Epithelial cell of proximal tubule (primary cell): ENCODE measurements at places on chromosomes 7 and 10.

DNA sequence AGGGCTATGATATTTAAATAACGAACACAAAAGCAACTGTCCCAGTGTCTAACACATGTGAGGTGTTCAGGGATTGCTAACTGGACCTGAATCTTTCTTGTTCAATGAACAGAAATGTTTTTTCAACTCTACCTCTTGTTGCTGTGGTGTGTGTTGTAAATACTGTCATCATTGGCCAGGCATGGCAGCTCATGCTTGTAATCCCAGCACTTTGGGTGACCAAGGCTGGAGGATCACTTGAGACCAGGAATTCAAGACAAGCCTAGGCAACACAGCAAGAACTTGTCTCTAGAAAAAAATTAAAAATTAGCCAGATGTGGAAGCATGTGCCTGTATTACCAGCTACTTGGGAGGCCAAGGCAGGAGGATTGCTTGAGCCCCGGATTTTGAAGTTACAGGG, 1250.9 kb downstream of the TYW1 start:
- DNase-seq = peak; percentile 44

DNA sequence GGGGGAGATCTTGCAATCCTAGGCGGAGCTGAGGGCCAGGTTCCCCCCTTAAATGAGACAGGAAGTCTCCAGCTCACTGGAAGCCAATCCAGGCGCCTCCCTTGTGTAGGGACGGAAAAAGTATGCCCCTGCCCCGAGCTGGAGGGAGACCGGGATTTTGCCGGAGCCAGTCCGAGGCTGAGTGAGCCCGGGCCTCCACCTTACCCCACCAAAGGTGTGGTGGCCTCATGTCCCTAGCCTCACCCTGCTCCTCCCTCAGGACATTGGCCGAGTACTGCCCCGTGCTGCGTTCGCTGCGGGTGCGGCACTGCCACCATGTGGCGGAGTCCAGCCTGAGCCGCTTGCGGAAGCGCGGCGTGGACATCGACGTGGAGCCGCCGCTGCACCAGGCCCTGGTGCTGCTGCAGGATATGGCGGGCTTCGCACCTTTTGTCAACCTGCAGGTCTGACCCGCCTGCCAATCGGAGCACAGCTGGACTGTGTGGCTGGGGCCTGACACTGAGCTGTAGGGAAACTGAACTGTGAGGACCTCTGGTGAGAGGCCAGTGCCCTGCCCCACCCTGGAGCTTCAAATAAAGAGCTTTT, 2.0 kb downstream of the FBXL15 start:
- DNase-seq = no peak

DNA sequence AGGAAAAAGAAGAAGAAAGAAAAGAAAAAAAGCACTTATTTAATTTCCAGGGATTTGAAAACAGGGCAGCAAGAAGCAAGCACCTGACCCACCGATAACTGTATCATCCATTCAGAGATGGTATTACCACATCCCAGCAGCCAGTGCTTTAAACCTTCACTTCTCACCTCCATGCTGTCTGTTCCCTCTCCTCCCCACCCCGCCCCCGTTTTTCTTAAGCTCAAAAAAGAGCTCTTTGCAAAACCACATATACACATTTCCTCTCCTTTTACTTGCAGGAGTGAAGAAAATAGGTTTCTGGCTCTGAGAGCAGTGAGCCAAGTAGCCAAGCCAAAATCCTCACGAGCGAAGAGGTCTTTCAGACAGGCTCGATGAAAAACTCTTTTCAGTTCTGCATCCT, 2.2 kb downstream of the STOX1 start:
- DNase-seq = no peak

DNA sequence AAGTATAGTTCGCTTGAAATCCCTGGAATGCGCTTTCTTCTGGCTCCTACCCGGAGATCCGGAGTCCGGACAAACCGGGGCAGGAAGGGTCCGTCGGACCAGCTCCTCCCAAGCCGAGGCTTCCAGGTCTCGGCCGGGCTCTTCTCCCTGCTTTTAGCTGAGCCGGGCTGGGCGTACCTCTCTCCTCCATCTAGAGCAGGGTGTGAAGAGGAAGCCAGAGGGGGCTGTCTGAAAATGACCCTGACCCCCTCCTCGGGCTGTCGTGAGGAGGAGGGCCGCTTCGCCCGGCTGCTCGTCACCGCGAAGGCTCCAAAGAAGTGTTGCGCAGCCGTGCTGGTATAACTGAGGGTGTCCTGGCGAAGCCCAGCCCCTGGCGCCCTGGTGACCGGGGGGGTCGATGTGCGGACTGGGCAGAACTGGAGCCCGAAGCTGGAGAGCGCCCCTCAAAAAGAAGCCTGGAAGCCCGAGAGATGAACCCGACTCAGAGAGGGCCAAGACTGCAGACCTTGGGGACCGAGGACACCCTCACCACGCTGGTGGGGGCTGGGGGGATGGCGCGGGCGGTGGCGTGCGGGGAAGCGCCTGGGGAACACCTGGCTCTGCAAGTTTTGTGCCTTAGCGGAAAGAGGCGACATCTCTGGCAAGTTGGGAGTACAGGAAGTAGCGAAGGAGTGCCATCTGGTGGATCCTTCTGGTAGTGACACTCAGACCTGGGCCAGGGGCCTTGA, 5.7 kb downstream of the KAZALD1 start:
- no peak for DNase-seq

DNA sequence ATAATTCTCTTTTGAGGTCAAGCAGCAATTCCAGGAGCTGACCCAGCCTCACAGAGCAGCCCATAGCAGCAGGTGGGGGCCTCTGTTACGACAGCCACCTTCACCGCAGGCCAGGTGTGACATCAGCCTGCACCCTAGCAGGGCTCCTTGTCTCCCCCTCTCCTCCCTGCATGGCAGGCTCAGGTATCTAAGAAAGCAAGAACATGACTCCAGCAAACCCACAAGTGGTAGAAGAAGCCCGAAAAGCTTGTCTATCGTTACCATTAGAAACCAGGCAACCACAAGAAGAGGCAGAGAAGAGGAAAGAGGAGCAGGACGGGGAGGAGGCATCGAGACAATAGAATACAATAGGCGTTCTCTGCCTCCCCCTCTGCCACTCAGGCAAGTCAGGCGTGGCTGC, 104.0 kb upstream of the PRR15 start:
- no peak for DNase-seq
